T-cell (primary cell): ENCODE measurements at places on chromosomes 12 and 14. TPM values are rescaled to one million over a fixed set of nuclear protein-coding genes. Genes with fewer than 3 reads are reported as not detected.

The GPR84 gene
- total RNA-seq, result not detected

The TAS2R30 gene
- total RNA-seq, result 8.4 TPM

The CLEC4A gene
- total RNA-seq, result 1.3 TPM

The TAS2R42 gene
- total RNA-seq, result not detected

The AMHR2 gene
- not detected for total RNA-seq

The DPPA3 gene
- total RNA-seq, result not detected

The ACVR1B gene
- 12.6 TPM for total RNA-seq

The TAS2R43 gene
- total RNA-seq, result 2.1 TPM

The CTSG gene
- total RNA-seq, result not detected

The ST8SIA1 gene
- total RNA-seq, result 10.8 TPM

The TMEM30B gene
- total RNA-seq, result 2.1 TPM

The TSHR gene
- total RNA-seq, result 1.7 TPM

The ASCL1 gene
- not detected for total RNA-seq

The PRB3 gene
- total RNA-seq, result 0.88 TPM

The FITM1 gene
- total RNA-seq, result 3.4 TPM

The SLC39A9 gene
- 33.0 TPM for total RNA-seq

The SLC35E3 gene
- 9.7 TPM for total RNA-seq

The KRT8 gene
- 10.5 TPM for total RNA-seq

The P2RX7 gene
- total RNA-seq, result 6.9 TPM

The PTGDR gene
- 4.2 TPM for total RNA-seq
